Mesangial cell (primary cell): ENCODE measurements at places on chromosomes 3 and 15. TPM values are rescaled to one million over a fixed set of nuclear protein-coding genes. Genes with fewer than 3 reads are reported as not detected.

The ARPP21 gene
- 0.49 and 0.63 TPM in 2 replicates for total RNA-seq

The ST3GAL6 gene
- 3.6 and 4.1 TPM in 2 replicates for total RNA-seq

The NMNAT3 gene
- total RNA-seq = 2.1 and 16.9 TPM in 2 replicates

The TMCO5A gene
- total RNA-seq = not detected in 2 replicates

The FGD5 gene
- total RNA-seq = under 0.01 and 0.51 TPM in 2 replicates

The RBPMS2 gene
- 0.63 and 1.3 TPM in 2 replicates for total RNA-seq

The CD200R1 gene
- not detected in 2 replicates for total RNA-seq

The NR2E3 gene
- total RNA-seq = 0.13 and 0.16 TPM in 2 replicates

The GOLGA6L7 gene
- total RNA-seq = not detected in 2 replicates

The APBA2 gene
- 31.3 and 35.4 TPM in 2 replicates for total RNA-seq

The GOLGA8N gene
- 0.16 and 1.9 TPM in 2 replicates for total RNA-seq
